ENCODE measurements at places on chromosomes 5 and 9.

GRCh38 chr5:8750100-8750499 lies 795.8 kb downstream of the SEMA5A start:
- DNase-seq, result no peak

DNA sequence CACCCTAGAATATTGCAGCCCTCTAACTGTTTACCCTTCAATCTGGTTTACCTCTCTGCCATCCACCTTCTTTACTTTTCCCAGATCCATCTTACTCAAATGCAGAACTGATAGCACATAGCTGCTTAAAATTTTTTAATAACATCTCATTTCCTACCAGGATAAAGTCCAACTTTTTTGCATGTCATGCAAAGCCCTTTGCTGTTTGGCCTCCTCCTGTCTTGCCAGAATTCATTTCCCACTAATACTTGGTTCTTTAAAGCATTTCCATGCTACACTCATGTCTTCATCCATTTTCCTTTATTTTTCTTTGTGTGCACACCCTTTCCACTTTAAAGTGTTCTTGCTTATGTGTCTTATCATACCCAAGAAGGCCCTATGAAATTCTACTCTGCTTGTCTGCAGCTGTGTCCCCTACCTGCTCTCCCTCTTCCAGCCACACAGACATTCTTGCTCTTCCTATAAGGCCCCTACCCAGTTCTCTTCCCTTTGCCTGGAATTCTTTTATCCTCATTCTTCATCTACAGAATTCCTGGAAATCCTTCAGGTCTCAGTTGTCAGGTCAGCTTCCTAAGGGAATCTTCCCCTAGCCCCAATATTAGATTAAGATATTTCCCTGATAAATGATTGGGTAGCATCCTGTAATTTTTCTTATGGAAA lies 50.3 kb downstream of the TLE4 start:
- no peak for DNase-seq

GRCh38 chr9:21682381-21682780 lies 120.1 kb upstream of the MTAP start:
- no peak for DNase-seq

DNA sequence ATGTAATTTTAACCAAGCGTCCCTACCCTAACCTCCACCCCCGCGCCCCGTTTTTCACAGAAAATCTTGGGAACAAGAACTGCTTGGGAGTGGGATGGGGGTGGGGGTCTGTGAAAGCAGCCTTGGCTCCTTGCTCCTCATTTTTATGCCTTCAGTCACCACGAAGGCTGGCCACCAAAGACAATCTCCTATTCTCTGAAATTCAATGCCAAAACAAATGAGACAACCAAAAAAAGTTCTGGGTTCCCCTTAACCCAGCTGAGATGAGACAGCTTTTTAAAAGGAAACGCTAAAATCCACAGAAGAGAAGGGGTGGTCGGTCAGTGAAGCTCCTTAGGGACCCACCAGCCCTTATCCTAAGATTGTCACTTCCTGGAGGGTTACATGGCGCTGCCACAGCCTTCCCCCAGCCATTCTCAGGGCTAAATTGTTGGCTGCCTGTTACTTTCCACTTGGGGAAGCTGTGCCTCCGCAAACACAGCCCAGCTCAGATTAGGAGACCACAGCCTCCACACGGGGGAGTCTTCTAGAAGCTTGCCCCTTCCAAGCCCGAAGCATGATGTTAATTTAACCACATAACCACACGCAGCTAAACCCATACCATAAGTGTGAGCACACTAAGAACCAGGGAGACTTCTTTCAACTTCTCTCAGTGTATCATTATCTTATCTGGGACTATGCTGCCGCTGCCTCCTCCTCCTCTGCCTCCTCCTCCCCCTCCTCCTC lies 136.3 kb downstream of the FOXD1 start:
- DNase-seq, result peak; percentile 46

DNA sequence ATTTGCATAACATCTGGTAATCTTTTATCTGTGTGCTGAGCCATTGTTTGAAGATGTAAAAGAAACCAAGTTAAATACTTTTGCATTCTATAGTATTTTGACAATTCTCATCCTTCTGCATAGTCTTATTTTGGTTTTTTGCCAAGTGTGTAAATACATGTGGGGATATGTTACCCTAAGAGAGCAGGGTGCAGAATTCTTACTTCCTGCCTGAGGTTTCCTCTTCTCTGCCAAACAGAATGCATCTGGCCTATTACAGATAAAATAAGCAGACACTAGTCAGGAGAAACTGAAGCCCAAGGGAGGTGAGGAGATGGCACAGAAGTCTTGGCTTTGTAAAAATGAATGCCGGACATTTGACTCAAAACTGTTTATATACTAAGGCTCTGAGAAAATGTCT lies 462.1 kb downstream of the TMEM38B start:
- no peak for DNase-seq

DNA sequence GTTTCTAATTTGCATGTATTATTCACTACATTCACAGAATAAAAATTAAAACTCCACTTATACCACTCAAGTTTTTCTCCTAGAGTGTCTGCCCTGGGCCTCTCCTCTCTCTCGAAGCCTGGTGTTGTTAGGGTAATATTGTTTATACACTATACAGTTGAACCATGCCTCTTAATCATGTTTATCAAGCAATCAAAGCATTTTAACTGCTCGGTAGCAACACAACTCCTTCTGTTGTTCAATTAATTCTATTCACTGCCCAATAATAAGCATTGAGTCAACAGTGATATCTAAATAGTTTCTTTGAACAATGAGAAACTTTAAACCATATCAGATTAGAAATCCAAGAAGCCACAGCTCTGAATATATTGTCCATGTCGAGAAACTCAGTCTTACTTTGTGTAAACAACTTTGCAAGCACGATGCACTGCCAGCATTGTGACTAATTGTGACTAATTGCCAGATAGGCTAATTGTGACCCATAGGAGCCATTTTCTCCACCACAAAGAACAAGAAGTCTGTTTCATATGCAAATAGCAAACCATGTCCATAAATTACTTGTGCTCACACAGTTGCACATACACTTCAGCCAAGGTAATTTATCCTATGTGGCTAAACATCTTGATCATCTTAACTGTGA lies at the start of gene DNAH5:
Gene DNAH5 (minus strand): TSS at position 129 of the 640 bp plus-strand sequence. CDS start 250 bp downstream, outside the sequence.
- no peak for DNase-seq

DNA sequence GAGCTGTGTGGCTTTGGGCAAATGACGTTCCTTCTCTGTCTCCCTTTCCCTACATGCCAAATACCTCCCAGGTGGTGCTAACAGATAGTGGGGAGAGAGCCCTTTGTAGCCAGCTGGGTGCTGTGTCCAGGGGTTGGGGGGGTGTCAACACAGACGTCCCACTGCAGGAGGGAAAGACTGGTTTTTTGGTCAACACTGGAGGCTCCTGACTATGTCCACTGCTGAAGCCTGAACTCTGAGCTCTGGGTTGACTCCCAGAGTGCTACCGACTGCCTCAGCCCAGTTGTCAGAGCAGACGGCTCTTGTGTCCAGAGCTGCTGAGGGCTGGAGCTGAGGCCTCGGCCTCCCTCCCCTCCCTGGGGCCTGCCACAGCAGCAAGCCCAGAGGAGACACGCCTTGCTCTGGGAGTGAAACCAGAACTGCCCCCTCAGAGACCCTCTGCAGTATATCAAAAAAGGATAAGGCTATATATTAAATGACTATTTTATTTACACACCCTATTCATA lies 14.8 kb upstream of the SLC25A51 start:
- no peak for DNase-seq

GRCh38 chr5:103847060-103847459 lies 284.5 kb upstream of the NUDT12 start:
- no peak for DNase-seq

DNA sequence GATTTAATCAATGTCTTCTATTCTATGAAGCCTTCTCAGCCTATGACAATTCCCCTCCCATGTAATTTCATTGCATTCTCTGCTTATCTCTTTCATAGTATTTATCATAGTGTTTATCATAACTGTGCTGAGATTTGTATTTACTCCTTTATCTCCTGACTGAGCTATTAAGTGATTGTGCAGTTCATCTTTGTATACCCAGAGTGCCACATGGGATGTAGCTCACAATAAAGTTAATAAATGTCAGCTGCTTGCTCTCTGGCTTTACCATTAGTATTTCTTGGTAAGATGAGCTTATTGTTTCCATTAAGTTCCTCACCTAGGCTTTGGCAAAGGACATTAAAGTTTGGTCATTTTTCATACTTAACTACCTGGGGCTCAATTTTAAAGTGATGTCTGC lies 275.1 kb upstream of the MPDZ start:
- DNase-seq, result no peak

DNA sequence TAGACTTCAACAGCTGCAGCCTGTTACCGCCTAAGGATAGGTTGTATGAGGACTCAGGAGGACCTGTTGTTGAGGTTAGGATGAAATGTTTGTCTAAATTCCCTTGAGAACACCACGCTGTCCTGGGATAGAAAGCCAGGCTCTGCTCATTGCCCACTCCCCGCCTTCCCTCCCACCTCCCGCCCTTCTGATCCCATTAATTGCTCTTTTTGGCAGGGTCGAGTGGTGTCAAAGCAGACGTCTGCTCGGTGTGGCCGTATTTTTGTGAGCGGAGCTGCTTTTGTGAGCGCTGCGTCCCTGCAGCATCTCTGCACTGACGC lies 62.3 kb downstream of the SPATA31C2 start:
- no peak for DNase-seq

GRCh38 chr5:81971111-81971711 lies 612 bp upstream of the ATG10 start:
- peak; percentile 39 for DNase-seq

- no peak for DNase-seq
Measured at GRCh38 chr9:126326228-126327005, at the start of gene MVB12B. Gene MVB12B (plus strand): TSS chr9:126326829. CDS start chr9:126326930, 101 bp downstream.

GRCh38 chr5:143403593-143404415 lies at the start of gene NR3C1:
Gene NR3C1 (minus strand): TSS chr5:143403686. CDS start chr5:143400839, 2,847 bp downstream.
- peak; percentile 70 for DNase-seq

- DNase-seq, result no peak
Measured at GRCh38 chr5:83353231-83353630, 118.3 kb upstream of the VCAN start.

DNA sequence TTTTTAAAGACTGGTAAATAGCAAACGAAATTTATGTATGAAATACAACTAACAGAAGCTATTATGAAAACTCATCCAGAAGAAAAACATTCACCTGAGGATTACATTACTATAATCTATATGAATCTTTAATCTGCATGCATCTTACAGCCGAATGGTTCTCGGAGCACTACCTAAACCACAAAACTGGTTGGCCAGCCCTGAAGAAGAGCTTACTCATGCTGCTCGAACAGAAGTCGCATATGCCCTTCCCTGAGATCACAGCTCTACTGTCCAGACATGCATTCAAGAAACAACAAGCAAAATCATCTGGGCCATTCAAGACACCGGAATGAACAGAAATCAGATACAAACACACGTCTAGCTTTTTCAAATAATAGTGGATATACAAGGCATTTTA lies 931.0 kb upstream of the DMAC1 start:
- DNase-seq, result no peak

DNA sequence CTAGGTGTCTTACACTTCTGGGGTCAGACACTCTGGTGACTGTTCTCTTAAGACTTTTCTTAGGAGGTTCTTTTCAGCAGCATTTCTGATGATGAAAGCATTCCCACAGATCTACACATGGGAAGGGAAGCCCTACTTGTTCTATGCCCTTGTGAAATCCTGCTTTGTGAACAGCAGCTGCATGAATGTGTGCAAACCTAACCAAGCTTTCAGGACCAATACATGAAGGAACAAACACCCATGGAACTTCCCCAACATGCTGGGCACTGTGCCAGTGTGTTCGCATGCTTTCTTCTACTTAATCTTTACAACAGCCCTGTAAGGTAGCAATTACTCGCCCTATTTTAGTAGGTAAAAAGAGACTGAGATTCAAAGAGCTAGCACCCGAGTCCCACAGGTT lies 439.9 kb upstream of the KLF4 start:
- DNase-seq, result no peak

- no peak for DNase-seq
Measured at GRCh38 chr5:154300207-154300883, 109.8 kb downstream of the GALNT10 start.

- no peak for DNase-seq
Measured at GRCh38 chr9:118263949-118264348, 559.7 kb downstream of the TLR4 start.

GRCh38 chr9:133126697-133127339 lies 5.8 kb upstream of the RALGDS start:
- DNase-seq, result no peak

DNA sequence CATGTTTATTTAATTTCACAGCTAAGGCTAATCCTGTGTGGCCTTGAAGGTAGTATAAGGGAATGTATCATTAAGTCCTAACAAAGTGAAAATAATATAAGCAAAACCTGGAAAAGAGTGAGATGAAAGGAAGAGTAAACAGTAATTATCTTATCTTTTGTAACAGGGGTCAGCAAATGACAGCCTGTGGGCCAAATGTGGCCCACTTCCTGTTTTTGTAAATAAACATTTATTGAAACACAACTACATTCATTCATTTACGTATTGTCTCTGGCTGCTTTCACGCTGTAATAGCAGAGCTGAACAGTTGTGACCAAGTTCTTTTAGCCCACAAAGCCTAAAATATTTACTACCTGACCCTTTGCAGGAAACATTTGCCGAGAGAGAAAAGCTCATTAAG lies 78.4 kb upstream of the HTR4 start:
- DNase-seq, result no peak

DNA sequence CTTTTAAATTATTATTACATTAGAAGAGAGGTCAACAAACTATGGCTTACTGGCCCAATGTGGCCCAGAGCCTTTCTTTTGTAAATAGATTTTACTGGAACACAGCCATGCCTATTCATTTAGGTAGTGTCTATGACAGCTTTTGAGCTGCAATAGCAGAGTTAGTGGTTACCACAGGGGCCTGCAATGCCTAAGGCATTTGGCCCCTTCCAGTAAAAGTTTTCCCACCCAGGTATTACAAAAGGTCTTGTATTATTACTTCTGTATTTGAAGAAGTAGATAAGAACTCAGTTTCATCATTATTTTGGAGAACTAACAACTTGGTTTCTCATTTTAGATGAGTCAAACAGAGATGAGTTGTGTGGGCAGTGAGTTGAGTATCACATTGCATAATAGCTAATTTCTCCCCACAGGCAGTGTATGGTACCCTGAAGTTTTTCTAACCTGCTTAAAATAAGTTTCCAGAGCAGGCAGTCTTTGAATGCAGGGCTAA lies 9.5 kb downstream of the MTRR start:
- DNase-seq, result no peak

- no peak for DNase-seq
Measured at GRCh38 chr5:155094455-155094854, 80.9 kb downstream of the KIF4B start.

DNA sequence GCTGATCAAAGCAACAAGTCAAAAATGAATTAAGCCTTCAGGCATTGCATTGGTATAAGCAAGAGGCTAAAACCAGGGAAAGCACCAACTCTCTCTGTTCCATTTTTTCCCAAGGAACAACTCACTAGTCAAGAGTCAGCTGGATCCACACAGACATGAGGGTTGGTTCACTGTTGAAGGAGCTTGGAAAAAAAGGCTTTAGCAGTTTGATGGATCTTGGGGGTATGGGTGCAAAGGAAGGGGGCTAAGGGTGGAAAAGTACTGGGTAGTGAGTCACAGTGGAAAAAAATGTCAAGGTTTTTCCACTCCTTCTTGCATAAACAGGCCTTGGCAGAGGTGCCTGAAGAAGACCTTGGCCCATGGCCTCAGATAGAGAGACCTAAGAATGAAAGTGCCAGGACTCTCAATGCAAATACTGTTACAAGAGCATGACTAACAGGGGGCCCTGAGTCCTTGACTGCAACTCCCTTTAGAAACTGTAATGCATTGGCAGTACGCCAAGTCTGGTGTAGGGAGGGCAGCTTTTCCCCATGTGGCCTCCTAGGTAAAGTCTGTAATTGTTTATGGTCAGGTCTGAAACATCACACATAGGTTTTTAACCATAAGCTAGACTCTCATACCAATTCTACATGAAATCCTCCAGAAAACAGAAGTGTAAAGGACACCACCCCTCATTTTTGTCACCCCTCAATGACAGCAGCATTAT lies 23.7 kb downstream of the ACTL7A start:
- peak; percentile 59 for DNase-seq
